ENCODE measurements at places on chromosomes 7 and 10.

- no peak for DNase-seq
Observed at GRCh38 chr7:24466168-24466768, 107.0 kb upstream of the PALS2 start.

- DNase-seq, result no peak
Observed at GRCh38 chr10:24168258-24169170, 40.4 kb upstream of the KIAA1217 start.

DNA sequence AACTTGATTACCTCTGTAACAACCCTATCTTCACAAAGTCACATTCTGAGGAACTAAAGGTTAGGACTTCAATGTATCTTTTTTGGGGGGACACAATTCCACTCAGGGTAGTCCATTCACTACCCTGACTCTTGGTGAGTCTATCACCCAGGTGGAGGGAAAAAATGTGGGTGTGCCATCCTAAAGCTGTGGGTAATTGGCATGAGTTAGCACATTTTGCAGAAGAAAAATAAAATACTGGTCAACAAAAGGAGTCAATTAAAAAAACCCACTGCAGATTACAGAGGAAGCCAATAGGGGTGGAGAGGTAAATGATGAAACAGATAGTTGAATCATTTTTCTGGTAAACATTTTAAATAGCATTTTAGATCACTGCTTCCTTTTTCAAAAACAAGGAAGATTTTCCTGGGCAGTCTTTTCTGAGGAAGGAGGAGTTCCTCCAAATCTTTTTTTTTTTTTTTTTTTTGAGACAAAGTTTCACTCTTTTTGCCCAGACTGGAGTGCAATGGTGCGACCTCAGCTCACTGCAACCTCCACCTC is 5.1 kb upstream of the BLVRA start:
- no peak for DNase-seq

- DNase-seq, result peak; percentile 80
Observed at GRCh38 chr7:151759591-151760042, 117.3 kb downstream of the PRKAG2 start.

All from HTR-8/SVneo (cell line).